ENCODE measurements at places on chromosomes 12 and 14. TPM values are rescaled to one million over a fixed set of nuclear protein-coding genes. Genes with fewer than 3 reads are reported as not detected.

SPIC gene
- not detected for total RNA-seq

KLHL33 gene
- 1.6 TPM for total RNA-seq

GSC gene
- 2.0 TPM for total RNA-seq

ADAMTS20 gene
- 1.1 TPM for total RNA-seq

CMTM5 gene
- total RNA-seq: 0.55 TPM

GZMB gene
- 0.93 TPM for total RNA-seq

KCNK10 gene
- 4.2 TPM for total RNA-seq

ASPG gene
- total RNA-seq: 3.7 TPM

C3AR1 gene
- 2.8 TPM for total RNA-seq

PTPRO gene
- total RNA-seq: 1.6 TPM
